ENCODE measurements at places on chromosomes 2 and 18.

DNA sequence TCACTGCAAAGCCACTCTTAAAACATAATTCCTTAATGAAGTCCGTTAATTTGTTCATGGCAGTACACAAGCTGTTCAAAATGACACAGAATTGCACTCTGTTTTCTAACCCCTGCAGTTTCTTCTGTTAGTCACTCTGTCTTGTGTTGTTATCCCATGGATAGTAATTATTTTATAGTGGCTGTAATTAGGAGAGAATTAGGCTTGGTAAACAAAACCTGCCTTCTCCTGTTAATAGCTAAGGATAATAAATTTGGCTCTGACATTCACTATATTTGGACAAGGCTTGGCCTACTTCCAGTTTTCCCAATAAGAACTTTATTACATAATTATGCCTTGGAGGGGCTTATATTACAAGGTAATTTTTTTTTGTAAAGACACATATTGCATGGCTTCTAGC is 330.3 kb upstream of the FIGN start:
- no peak for DNase-seq

GRCh38 chr2:102387763-102388546 is 32.4 kb downstream of the IL18R1 start:
- DNase-seq, result no peak

GRCh38 chr2:144426981-144427479 is 92.9 kb downstream of the ZEB2 start:
- DNase-seq, result no peak

- no peak for DNase-seq
Observed at GRCh38 chr2:68193787-68194372, 36.2 kb downstream of the PNO1 start.

DNA sequence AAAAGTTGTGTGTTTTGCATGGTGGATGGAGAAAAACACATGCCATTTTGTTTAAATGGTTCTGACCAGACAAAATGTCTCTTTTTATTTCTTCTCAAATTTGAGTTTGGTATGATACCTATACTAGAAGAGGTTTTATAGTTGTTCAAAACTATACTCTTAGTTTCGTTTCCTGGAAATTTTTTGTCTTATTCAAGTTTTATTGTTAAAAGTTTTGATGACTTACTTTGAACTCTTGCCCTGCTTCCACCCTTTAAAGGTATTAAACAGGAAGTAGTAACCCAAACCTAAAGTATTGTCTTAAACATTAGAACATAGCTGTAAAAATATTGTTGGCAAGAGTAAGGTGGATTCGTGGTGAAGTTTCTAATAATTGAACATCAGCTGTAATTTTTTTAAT is 98.2 kb downstream of the BABAM2 start:
- no peak for DNase-seq

DNA sequence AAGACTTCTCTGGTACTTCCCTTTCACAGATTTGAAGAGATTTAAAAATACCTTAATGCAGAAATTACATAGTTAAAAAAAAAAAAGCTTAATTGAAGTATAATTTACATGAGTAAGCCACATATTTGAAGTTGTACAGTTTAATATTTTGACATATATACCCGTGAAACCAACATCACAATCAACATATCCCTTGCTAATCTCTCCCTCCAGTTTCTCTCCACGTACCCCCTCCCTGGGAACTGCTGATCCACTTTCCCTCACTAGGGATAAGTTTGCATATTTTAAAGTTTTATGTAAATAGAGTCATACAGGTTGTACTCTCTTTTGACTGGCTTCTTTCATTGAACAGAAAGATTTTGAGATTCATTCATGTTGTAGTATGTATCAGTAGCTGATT is 22.4 kb downstream of the EMILIN2 start:
- DNase-seq, result no peak

- DNase-seq, result no peak
Observed at GRCh38 chr2:169838743-169839489, 11.7 kb downstream of the UBR3 start.

GRCh38 chr2:11985817-11986566 is 239.6 kb downstream of the LPIN1 start:
- DNase-seq, result no peak

GRCh38 chr2:61529944-61530735 is 8.0 kb downstream of the XPO1 start:
- no peak for DNase-seq

- no peak for DNase-seq
Observed at GRCh38 chr2:199684832-199685231, 166.2 kb downstream of the FTCDNL1 start.

GRCh38 chr2:221506469-221506868 is 65.6 kb downstream of the EPHA4 start:
- no peak for DNase-seq

DNA sequence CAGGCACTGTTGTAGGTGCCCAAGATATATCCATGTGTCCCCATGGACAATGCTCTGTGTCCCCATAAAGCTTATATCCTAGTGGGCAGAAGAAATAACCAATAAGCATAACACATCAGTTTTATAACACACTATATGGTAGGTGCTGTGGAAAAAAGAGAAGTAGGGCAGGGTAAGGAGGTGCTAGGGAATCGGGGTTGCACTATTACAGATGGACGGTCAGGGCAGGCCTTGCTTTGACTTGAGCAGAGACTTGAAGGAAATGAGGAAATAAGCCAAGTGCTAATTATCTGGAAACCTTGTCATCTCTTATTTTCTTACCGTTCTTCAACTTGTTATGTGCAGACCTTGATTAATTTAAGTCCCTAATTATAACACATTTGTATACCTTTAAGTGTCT is 82.0 kb downstream of the PHLPP1 start:
- no peak for DNase-seq

- DNase-seq, result no peak
Observed at GRCh38 chr2:17522303-17522702, 4.1 kb upstream of the RAD51AP2 start.

GRCh38 chr2:38217401-38218188 is 141.6 kb upstream of the CYP1B1 start:
- DNase-seq, result no peak

DNA sequence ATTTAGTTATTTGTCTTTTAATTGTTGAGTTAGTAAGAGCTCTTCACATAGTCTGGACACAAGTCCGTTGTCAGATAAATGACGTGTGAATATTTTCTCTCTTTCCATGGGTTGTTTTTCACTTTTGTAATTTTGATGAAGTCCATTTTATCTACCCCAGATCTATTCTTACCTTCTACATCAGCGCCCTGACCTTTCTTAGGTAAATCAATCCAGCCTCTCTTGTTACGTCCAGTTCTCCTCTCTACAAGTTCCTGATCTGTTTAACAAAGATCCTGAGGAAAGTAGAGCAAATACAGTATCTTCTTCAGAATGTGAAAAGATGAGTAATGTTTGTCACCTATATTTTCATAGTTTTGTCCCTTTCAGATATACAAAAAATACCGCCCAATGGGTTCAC is 66.9 kb downstream of the MOGAT1 start:
- DNase-seq, result no peak

Measured in activated CD4-positive, alpha-beta T cell treated with anti-CD3 and anti-CD28 coated beads, Interleukin-2, Interleukin-6, amounts not matched to agents 100 ng/mL and 50 ng/mL, durations not matched to agents 16 hours and 8 hours (primary cell).